ENCODE measurements at places on chromosomes 6 and 20.

GRCh38 chr20:9514072-9514460 is 324 bp upstream of the LAMP5 start:
- DNase-seq = no peak

GRCh38 chr6:55636406-55637102 is 57.6 kb upstream of the HMGCLL1 start:
- no peak for DNase-seq

DNA sequence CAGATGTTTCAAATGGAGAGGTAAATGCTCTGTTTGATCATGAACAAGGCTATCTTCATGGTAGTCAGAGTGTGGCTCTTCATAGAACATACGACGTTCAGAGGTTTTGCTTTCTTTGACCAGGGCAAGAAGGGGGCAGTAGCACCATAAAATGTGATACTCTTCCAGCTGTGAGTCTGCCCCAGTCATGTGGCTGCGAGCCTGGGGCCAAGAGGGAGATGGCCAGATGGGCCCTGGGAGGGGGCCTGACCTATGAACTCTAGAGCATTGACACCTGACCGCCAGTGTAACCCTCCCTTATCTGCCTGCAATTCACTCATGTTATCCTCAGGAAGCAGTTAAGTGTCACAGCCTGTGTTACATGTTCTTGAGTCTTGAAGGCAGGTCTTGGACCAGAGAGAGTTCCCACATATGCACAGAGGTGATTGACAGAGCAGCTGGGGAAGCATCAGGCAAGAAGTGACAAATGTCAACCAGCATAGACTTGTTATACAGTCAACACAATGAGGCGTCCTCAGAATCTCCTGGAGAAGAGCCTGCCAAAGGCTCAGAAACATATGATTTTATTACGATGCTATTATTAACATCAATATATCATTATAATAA is 55.0 kb downstream of the SCML4 start:
- DNase-seq = no peak

DNA sequence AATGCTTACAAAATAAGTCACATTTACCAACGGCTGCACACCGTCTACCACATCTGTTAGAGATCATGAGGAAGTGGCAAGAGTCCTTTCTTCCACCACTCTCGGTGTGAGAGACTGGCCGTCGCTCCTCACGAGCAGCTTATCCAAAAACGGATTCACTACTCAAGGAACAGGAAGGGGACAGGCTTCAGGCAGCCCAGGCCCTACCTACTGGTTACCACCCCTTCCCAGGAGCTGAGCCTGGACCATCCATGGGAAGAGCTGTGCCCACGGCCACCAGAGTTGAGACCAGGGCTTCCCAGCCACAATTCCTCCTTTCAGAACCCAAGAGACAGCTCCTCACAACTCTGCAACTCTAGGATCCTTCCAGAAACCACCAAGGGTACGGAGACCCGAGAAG is 37.0 kb downstream of the FOXF2 start:
- DNase-seq = no peak

DNA sequence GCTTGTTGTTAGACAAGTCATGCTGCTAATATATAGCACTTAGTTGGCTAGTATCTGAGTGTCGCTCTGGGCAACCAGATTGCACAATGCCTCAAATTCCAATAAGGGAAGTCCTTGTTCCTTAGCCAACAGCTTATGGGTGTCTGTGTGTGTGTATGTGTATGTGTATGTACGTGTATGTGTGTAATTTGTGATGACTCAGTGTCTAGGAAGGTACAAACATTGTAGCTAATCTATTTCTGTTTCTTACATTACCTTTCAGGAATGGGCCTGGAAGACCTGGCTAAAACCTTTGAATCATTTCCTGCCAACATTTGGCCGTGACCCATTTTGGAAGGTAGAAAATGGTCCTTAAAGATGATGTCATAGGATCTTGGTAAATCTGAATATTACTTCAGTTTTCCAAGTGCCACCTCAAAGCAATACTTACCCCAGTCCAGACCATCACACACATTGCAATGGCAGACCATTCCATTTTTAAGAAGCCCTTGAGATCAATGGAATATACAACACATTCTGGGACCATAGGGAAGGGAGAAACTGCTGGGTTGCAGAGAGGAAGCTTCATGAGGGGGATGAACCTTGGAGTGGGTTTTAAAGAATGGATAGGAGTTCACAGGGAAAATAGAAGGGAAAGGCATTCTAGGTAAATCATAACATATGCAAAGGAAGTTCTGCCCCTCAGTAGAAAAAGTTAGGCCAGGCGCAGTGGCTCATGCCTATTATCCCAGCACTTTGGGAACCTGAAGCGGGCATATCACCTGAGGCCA is 25.1 kb downstream of the NEDD9 start:
- DNase-seq = peak; percentile 83

- no peak for DNase-seq
Measured at GRCh38 chr20:1900321-1900801, 5.2 kb downstream of the SIRPA start.

DNA sequence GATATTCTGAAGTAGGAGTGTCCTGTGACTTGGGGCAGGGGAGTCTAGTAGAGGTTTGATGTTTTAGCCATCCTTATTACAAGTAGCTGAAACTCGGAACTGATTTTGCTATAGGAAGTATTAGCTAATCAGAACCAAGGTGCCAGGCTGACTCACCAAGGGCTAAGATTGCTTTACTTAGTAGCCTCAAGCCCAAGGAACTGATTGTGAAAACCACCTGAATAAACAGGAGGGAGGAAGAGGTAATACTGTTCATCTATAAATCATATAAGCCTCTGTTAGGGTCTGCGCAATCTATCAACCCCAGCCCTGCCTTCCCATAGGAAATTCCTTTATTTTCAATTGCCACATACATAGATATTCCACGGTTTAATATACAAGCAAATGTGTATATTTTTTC is 54.4 kb downstream of the GNAS start:
- DNase-seq = no peak

DNA sequence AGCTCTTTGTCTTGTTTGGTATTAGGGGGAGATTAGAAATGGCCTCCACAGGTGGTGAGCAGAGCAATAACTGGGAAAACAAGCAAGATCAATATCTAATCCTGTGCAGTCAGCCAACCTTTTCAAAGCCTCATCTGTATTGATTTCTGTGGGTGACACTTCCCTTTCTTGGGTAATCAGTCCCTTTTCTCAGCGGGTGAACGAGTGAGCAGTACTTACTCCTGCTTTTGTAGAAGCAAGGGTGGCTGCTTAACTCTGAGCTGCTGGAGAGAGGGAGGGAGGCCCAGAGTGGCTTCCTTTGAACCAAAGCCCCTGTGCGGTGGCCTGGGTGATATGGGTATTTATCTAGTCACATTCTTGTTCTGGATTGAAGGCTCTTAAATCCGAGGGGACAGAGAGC is 254.8 kb upstream of the CHD6 start:
- DNase-seq = no peak

- DNase-seq = no peak
Measured at GRCh38 chr6:145086197-145086596, 649.1 kb downstream of the EPM2A start.

GRCh38 chr6:32604434-32604877 is 14.8 kb upstream of the HLA-DRB1 start:
- no peak for DNase-seq

GRCh38 chr6:4983322-4983721 is 20.5 kb downstream of the RPP40 start:
- no peak for DNase-seq

DNA sequence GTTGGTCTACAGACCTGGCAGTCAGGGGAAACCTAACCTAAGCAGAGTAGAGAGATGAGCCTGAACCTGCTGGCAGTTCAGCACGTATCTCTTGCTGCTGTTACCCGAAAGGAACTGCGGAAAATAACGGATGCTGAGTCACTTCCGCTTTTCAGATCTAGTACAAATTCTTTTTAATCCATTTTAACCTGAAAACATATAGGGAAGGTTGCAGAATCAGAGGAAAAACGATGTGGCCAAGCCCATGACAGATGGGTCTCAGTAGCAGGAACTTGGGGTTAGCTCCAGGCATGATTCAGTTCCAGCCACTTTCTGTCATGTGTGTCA is 351.9 kb upstream of the PRND start:
- no peak for DNase-seq

DNA sequence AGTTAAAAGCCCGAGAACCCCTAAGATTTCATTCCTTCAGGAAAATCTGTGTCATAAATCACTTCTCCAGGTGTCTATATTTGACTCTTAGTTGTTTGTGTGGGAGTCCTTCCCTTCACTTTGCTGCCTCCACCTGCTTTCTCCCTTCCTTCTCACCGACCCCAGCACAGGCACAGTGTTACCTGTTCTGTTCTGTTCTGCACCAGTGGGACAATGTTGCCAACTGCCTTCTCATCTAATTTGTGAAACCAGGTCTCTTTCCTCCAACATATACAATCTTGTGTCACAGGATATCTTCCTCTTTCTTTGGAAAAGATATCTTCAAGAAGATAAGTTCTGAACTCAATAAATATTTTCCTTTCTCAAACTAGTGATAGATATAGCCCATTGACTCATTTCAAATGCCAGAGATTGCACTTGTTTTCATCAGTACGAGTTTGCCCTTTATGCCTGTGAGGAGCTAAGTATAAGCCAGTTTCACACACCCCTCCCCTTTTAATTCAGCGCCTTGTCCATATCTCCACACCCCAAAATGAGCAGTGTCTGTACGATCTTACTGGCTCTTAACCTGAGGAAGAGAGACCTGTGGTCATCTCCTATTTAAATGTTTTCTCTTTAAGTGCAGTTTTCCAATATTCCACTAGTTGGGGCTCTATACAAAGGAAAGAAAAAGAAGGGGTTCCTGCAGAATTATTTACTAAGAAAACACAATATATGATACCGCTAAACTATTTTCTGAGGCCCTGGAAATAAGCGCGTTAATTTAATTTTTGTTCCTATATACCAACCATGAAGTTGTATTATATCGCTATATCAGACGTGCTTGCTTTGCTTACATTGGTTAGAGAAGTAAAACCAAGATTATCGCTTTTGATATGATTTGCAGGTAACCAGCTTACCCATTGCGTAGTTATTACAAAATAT is 81.6 kb upstream of the PREP start:
- DNase-seq = peak; percentile 26

- no peak for DNase-seq
Measured at GRCh38 chr20:2217857-2218539, 77.8 kb upstream of the TGM3 start.

DNA sequence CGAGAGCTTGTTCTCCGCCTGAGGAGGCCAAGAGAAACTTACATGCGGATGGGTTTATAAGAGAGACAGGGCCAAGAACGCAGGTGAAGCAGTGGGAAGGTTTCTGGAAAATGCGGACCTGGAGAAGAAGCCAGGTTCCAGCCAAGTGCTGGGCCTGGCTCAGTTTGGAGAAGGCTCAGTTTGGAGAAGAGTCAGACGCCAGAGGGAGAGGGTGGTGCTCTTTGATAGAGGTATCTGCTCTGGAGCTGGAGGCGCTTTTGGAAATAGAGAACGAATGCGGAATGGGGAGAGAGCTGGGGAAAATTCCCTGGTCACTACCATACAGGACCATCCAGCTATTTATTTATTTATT is 753 bp downstream of the RSPH9 start:
- DNase-seq = no peak

DNA sequence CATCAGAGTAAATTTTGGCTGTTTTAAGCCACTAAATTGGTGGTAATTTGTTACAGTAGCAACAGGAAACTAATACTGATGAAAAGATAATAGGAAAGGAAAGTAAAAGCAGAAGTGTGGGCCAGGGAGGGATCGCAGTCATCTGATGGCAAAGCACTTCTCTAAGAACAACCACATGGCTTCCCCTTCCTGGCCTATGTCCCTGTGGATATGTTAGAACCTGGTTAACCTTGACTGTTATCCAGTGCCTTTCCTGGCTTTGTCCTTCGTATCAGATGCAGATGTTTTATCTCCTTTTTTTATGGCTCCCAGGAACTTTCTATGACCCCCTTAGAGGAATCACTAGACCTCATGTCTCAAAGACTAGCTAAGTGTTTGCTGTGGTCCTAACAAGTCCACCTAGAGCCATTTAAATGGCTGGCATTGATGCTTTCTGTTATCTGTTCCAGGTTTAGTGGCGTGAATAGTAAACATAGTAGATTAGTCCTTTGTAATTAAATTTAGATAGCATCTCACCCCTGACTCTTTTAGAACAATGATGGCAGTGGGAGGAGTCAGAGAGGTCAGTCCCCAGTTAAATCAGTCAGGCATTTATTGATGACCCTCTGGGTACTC is 79.2 kb upstream of the PHACTR2 start:
- no peak for DNase-seq

DNA sequence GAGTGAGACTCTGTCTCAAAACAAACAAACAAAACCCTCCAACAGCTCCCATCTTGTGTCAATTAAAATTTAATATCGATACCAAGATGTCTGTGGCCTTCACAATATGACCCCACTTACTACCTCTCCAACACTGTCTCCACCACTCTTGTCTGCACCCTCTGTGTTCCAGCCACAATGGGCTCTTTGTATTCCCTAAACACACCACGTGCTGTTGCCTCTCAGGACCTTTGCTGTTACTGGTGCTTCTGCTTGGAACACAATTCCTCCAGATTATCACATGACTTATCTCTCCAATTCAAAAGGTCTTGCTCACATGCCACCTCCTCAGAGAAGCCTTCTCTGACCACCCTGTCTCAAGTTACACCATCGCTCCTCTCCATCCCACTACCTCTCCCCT is 6.0 kb upstream of the HCK start:
- DNase-seq = no peak

GRCh38 chr20:24149175-24149574 is 160.6 kb upstream of the GGTLC1 start:
- DNase-seq = no peak

- DNase-seq = peak; percentile 44
Measured at GRCh38 chr6:23446469-23446967, 679.5 kb upstream of the NRSN1 start.

GRCh38 chr6:108294297-108294726 is 542 bp upstream of the AFG1L start:
- DNase-seq = no peak

GRCh38 chr6:30769088-30769852 is 24.9 kb upstream of the IER3 start:
- no peak for DNase-seq

DNA sequence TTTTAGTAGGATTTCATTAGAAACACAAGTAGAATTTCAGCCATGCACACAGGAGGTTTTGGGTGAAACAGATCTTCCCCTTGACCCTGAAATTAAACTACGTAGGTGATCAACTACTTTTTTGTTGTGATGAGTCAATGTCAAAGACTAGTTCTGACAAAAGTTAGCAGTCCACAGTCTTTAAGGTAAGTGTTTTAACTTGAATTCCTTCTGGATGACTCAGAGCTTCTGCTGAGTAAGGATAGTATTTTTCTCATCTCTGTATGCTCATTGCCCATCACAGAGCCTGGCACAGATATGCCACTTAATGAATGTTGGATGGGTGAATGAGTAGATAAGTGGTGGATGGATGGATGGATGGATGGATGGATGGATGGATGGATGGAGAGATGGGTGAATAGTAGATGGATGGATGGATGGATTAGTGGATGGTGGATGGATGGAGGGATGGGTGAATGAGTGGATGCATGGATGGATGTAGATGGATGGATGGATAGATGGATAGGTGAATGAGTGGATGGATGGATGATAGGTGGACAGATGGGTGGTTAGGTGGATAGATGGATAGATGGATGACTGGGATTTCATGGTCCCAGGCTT is 165.3 kb downstream of the ZMYND8 start:
- DNase-seq = no peak

All from right lung (tissue), 10 donors.